ENCODE measurements at places on chromosomes 7 and 10. TPM values are rescaled to one million over a fixed set of nuclear protein-coding genes. Genes with fewer than 3 reads are reported as not detected.

The TRIM73 gene
- total RNA-seq, result 1.7 TPM

The RPEL1 gene
- not detected for total RNA-seq

The ELFN1 gene
- 3.9 TPM for total RNA-seq

The FANK1 gene
- total RNA-seq, result 1.1 TPM

The CHAT gene
- total RNA-seq, result not detected

The SCIN gene
- total RNA-seq, result 1.9 TPM

The UPF2 gene
- total RNA-seq, result 20.3 TPM

The GPER1 gene
- total RNA-seq, result 5.8 TPM

The AKR1C2 gene
- total RNA-seq, result 0.97 TPM

The EMX2 gene
- not detected for total RNA-seq

The PKD2L1 gene
- total RNA-seq, result not detected

The PNLIPRP1 gene
- total RNA-seq, result not detected

The CPN1 gene
- not detected for total RNA-seq

The AKR1C4 gene
- not detected for total RNA-seq

The TMEM178B gene
- total RNA-seq, result 3.6 TPM

The NUTM2D gene
- 0.81 TPM for total RNA-seq

The AZGP1 gene
- not detected for total RNA-seq

The LRRC18 gene
- total RNA-seq, result not detected

The ZNF736 gene
- total RNA-seq, result 5.8 TPM

The C7orf57 gene
- total RNA-seq, result not detected

The ZNF746 gene
- 15.1 TPM for total RNA-seq

The EN2 gene
- total RNA-seq, result not detected

The CC2D2B gene
- total RNA-seq, result not detected

Measured in HFFc6 (cell line).